ENCODE measurements at places on chromosomes 3 and 15. TPM values are rescaled to one million over a fixed set of nuclear protein-coding genes. Genes with fewer than 3 reads are reported as not detected.
A peak's percentile ranks its signal among the peaks of the same experiment; 100 is the strongest.

- no peak overlapping the region for H3K4me3 ChIP-seq
- peaks cover 10% of the 10 kb centered on the region for H3K4me1 ChIP-seq
- H3K36me3 ChIP-seq = no peaks in the 10 kb centered on the region
- peaks cover 17% of the 10 kb centered on the region for H3K27me3 ChIP-seq
Observed at GRCh38 chr3:138439646-138440045, 5.2 kb downstream of the ESYT3 start.

DNA sequence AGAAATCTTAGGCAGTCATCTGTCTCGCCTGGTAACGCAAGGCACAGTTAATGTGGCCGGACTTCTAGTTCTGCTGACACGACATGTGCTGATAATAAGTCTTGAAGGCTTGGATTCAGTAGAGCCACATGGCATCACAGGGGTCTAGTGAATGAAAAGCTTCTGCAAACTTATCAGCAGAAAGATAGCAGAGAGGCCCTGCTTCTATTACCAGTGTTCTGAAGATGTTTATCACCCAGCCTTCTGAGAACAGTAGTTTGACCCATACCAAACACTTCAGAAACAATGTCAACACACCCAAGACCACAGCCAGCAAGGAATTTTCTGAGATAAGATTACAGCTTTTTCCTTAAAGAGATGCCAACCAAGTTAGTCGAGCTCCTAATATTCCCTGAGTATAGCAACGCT is 102.7 kb upstream of the UMPS start:
- no peaks in the 10 kb centered on the region for H3K4me1 ChIP-seq
- no peak overlapping the region for H3K27ac ChIP-seq
- no peak for DNase-seq
- no peaks in the 10 kb centered on the region for H3K36me3 ChIP-seq

- no peak for DNase-seq
- H3K4me3 ChIP-seq = no peak overlapping the region
- H3K4me1 ChIP-seq = no peaks in the 10 kb centered on the region
- no peak overlapping the region for H3K27ac ChIP-seq
- no peaks in the 10 kb centered on the region for H3K36me3 ChIP-seq
Observed at GRCh38 chr3:182521339-182521738, 272.0 kb upstream of the ATP11B start.

DNA sequence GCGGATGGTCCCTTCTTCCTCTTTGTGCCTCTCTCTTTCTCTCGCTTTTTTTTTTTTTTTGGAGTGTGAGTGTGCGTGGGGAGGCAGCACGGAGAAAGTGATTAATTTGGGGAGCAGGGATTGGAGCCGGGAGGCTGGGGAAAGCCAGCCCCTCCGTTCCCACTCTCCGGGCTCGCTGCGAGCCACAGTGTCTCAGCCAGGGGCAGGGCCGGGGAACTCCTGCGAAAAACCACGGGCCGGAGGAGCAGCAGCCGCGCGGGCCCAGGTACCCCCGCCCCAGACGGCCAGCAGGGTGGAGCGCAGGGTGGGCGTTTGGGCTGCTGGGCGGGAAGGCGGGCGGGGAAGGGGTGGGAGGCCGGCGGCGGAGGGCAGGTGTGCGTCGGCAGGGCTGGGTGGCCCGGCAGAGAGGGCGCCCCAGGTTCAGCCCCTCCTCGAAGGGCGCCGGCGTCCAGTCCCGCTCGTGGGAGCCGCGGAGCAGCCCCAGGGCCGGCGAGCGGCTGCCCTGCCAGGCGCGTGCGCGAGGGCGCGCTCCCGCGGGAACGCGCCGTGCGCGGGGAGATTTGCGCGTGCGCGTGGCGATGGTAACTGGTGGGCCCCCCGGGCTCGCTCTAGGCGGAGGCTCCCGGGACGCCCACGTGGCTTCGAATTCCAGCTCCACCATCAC is 1.4 kb downstream of the CHL1 start:
- peak; percentile 73 for DNase-seq
- H3K36me3 ChIP-seq = no peaks in the 10 kb centered on the region
- H3K27ac ChIP-seq = no peak overlapping the region
- peaks cover 3% of the 10 kb centered on the region for H3K4me1 ChIP-seq

Gene SRGAP3
- 10.3 TPM for total RNA-seq

Gene ILDR1
- total RNA-seq = 1.3 TPM

Gene FHIT
- total RNA-seq = 14.2 TPM

GRCh38 chr3:40615110-40615915 is 90.6 kb downstream of the ZNF621 start:
- H3K27ac ChIP-seq = no peak overlapping the region
- no peak for DNase-seq
- no peaks in the 10 kb centered on the region for H3K36me3 ChIP-seq
- no peak overlapping the region for H3K4me3 ChIP-seq

- H3K27ac ChIP-seq = no peak overlapping the region
- DNase-seq = no peak
- no peak overlapping the region for H3K4me3 ChIP-seq
- H3K27me3 ChIP-seq = no peaks in the 10 kb centered on the region
- H3K4me1 ChIP-seq = no peaks in the 10 kb centered on the region
Observed at GRCh38 chr3:131616719-131617118, 113.9 kb upstream of the MRPL3 start.

DNA sequence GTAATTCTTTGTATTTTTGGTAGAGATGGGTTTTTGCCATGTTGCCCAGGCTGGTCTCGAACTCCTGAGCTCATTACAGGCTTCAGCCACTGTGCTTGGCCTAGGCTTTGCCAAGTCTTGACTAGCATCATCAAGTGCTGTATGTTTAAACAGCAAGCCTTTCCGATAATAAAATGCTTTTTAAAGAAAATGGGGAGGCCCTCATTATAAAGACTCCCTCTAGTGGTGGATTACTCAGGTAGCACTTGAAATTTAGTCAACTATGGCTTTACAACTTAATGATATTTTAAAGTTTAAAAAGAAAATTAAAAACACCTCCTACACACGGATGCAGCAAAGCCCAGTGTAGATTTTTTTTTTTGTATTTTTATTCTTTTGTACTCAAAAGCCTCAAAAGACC is 213.6 kb downstream of the GAP43 start:
- DNase-seq = no peak
- no peaks in the 10 kb centered on the region for H3K36me3 ChIP-seq
- no peaks in the 10 kb centered on the region for H3K27me3 ChIP-seq
- H3K4me3 ChIP-seq = no peak overlapping the region
- H3K4me1 ChIP-seq = no peaks in the 10 kb centered on the region
- no peak overlapping the region for H3K27ac ChIP-seq

DNA sequence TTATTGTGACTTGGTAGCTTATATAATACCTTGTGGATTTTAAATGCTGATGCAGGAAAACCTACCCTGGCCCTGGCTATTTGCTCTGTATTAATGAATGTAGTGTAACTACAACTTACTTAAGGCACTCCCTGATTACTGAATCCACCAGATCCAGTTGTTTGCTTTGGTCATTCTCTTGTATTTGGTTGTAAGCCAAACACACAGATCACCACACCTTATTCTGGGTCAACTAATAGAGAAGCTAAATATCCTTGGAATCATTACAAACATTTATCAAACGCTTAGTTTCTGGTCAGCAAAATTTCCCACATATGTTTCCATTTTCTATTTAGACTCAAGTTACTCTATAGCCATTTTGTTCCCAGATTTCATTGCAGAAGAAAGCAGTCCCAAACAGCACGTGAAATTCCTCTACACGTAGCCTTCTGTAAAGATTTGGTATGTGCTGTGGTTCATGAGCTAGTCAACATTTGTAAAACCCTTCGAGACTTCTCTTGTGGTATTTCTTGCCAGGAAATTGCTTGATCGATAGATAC is 322.6 kb downstream of the MEX3B start:
- DNase-seq = no peak
- H3K4me1 ChIP-seq = no peaks in the 10 kb centered on the region
- H3K27me3 ChIP-seq = no peaks in the 10 kb centered on the region
- no peak overlapping the region for H3K4me3 ChIP-seq
- no peaks in the 10 kb centered on the region for H3K36me3 ChIP-seq
- H3K27ac ChIP-seq = no peak overlapping the region

DNA sequence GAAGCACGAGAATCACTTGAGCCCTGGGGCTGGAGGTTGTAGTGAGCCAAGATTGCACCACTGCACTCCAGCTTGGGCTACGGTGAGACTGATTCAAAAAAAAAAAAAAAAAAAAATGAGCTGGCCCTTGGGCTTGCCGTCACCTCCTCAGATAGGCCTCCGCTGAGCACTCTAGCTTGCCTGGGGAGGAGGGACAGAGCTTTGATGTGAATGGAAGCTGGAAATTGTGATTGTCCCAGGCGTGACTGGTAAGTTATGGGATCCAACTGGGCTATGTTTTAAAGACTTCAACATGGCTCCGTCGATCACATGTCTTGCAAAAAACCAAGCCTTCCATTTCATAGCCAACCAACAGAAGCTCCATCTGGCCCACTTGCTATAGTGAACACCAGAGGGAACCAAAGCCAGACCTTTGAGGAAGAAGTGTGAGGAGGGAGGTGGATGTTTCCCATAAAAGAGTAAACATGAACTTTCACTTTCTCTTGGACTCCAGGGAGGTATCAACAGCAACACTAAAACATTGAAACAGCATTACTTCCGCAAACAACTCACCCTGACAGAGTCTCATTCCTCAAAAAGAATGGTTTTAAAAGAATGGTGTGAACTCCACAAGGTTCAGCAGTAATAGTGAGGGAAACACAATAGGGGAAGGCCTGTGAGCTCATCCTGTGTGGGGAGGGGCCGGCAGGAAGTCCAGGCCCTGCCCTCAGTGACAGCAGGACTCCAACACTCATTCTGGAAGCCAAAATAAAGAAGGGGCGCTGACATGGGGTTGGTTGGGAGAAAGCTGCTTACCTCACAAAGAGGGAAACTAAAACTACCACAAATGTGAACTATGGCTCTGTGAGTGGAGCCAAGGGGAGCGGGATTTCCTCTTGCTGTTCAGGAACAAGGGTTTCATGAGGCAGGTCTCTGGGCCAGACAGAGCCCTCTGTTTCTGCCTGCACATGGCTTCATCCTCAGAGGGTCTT is 59.2 kb upstream of the IL12A start:
- no peaks in the 10 kb centered on the region for H3K36me3 ChIP-seq
- H3K27ac ChIP-seq = peak overlapping the region; percentile 69
- DNase-seq = no peak
- H3K27me3 ChIP-seq = no peaks in the 10 kb centered on the region
- peaks cover 24% of the 10 kb centered on the region for H3K4me1 ChIP-seq
- no peak overlapping the region for H3K4me3 ChIP-seq

Gene FNDC3B
- total RNA-seq = 149 TPM
